Stimulated activated CD4-positive, alpha-beta T cell treated with anti-CD3 and anti-CD28 coated beads, Interleukin-12 subunit alpha, Interleukin-12 subunit beta, amount 100 ng/mL, for 4 hours (primary cell): ENCODE measurements at places on chromosomes 1 and 21.
A peak's percentile ranks its signal among the peaks of the same experiment; 100 is the strongest.

GRCh38 chr1:179061360-179062282 is 20.2 kb upstream of the TOR3A start:
- DNase-seq, result no peak

DNA sequence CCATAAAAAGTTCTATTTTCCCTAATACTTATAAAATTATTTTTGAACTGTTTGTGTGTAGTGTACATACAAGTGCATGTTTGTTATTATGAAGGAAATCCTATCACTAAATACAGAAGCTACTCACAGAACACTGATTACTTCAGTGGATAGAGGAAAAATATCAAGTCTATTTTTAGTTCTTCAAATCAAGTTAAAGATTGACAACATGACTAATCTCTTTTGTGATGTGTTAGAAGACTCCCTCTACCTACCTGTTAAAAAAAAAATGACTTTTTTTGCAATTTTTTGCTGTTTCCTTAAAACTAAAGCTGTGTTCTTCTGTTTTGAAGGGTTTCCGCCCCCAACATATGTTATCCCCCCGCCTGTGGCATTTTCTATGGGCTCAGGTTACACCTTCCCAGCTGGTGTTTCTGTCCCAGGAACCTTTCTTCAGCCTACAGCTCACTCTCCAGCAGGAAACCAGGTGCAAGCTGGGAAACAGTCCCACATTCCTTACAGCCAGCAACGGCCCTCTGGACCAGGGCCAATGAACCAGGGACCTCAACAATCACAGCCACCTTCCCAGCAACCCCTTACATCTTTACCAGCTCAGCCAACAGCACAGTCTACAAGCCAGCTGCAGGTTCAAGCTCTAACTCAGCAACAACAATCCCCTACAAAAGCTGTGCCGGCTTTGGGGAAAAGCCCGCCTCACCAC is 45.5 kb downstream of the NCF2 start:
- no peak for DNase-seq

- no peak for DNase-seq
Measured at GRCh38 chr1:234743791-234744611, 134.0 kb upstream of the IRF2BP2 start.

DNA sequence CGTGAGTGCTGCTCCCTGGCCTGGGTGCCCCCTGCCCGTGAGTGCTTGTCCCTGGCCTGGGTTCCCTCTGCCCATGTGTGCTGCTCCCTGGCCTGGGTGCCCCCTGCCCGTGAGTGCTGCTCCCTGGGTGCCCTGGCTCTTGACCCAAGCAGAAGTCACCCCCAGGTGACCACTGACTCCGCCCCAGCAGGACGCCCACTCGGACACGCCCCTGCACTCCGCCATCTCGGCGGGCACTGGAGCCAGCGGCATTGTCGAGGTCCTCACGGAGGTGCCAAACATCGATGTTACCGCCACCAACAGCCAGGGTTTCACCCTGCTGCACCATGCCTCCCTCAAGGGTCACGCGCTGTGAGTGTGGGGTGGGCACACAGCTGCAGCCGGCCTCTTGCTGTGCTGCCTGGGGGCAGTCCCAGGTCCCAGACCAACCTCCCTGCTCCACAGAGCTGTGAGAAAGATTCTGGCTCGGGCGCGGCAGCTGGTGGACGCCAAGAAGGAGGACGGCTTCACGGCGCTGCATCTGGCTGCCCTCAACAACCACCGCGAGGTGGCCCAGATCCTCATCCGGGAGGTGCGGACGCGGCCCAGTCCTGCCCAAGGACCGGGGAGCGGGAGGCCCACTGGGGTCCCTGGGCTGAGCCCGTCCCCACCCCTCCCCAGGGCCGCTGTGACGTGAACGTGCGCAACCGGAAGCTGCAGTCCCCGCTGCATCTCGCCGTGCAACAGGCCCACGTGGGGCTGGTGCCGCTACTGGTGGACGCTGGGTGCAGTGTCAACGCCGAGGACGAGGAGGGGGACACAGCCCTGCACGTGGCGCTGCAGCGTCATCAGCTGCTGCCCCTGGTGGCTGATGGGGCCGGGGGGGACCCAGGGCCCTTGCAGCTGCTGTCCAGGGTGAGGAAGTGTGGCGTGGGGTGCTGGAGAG is 3.9 kb upstream of the MMP23B start:
- DNase-seq, result no peak

DNA sequence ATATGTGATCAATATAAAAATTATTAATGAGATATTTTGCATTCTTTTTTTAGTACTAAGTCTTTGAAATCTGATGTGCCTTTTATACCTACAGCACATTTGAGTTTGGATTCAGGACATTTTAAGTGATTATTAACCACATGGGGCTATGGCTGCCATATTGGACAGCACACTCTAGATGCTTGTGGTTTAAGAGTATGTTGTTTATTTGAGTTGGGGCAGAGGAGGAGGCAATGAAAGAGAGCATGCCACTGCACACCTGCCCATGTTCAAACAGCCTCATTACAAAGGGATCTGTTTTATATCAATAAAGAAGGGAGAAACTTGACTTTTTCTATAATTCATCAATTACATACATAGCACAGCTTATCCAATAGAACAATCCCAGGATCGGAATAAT is 99.4 kb upstream of the EDEM3 start:
- DNase-seq, result no peak

- DNase-seq, result no peak
Measured at GRCh38 chr21:22235866-22236590, 1237.8 kb downstream of the NCAM2 start.

- DNase-seq, result no peak
Measured at GRCh38 chr1:197944485-197944884, 27.3 kb downstream of the LHX9 start.

DNA sequence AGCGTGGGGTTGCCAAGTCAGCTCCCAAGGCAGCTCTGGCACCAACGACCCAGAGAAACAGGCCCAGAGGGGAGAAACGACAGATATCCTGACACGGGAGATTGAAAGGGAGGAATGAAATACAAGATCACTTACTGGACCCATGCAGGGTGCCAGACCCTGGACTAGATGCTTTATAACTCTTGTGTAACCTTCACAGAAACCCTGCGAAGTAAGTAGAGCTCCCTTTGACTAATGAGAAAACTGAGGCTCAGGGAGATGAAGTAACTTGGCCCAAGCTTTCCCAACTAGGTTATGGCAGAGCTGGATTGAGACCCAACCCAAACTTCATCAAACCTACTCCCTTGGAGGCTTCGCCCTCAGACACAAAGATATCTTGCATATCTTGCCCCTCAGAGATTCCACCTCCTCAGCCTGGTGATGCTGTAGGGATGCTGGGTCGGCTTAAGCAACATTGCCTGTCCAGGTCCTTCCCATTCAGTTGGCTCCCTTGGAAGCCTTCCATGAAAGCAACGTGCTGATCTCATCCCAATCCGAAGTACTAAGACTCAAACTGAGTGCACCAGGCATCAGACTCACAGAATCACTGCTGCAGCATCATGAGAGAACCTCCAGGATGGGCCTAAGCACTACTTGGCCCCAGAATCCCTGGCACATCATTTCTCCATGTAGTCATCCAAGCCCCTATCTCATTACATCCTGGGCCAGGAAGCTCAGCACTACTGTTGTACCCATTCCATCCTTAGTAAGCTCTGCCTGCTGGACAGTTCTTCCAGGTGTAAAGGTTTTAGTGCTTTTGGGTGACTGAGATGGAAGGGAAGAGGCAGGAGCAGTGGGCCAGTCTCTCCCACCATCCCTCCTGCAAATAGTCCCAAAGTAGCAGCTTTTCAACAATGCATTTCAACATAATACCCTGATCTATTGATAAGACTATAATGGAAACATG is 1.1 kb upstream of the IGSF9 start:
- no peak for DNase-seq

- DNase-seq, result no peak
Measured at GRCh38 chr1:43129426-43129825, 42.7 kb downstream of the EBNA1BP2 start.

- DNase-seq, result no peak
Measured at GRCh38 chr21:34992736-34993398, 56.2 kb downstream of the RUNX1 start.

- DNase-seq, result no peak
Measured at GRCh38 chr1:38728585-38728908, 131.0 kb downstream of the RRAGC start.

- DNase-seq, result no peak
Measured at GRCh38 chr21:39037807-39038405, 145.3 kb downstream of the PSMG1 start.

- DNase-seq, result no peak
Measured at GRCh38 chr1:237171454-237172117, 129.6 kb downstream of the RYR2 start.

DNA sequence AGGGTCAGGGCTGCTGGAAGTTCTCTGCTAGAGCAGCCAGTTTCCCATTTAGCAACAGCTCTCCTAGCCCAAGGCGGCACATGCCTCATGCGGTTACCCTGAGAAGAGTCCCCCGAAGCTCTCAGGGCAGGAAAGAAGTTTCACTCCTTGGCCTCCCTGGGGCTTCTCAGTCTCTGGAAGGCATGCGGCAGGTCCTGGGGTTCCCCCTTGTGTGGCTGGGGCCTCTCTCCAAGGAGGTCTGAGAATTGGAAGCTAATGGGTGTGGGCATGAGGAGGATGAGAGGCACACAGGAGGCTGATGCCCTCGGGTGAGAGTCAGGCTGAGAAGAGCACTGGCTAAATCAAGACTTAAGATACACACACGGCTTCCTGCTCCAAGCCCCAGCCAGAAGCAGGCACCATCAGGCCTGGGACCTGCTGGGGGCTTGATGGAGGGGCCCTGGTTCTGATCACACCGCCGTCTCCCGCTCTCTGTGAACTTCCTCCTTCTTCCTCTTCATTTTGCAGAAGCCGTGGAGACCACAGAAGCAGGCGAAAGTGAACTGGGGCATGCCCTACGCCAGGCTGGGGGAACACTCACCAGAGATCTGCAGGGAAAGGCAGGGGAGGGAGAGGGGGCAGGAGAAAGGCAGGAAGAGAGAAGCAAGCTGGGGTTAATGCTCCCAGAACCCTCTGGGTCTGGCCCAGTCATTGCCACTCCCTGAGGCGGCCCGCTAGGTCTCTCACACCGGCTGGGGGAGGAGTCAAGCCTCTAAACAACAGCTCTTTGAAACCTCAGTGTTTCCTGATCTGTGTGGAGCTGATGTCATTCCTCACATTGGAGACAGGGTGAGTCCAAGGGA is 15.1 kb downstream of the BLACAT1 start:
- DNase-seq, result peak; percentile 55

DNA sequence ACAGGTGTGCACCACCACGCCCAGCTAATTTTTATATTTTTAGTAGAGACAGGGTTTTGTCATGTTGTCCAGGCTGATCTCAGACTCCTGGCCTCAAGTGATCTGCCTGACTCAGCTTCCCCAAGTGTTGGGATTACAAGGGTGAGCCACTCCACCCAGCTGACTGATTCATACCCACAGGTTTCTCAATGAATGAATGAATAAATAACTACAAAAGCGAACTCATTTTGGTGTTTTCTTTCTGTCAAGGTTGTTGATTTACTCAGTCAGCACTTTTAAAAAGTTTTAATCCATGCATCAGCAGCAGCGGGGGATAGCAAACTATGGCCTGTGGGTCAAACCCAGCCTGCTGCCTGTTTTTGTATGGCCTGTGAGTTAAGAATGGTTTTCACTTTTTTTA is 217.5 kb downstream of the FAF1 start:
- no peak for DNase-seq

DNA sequence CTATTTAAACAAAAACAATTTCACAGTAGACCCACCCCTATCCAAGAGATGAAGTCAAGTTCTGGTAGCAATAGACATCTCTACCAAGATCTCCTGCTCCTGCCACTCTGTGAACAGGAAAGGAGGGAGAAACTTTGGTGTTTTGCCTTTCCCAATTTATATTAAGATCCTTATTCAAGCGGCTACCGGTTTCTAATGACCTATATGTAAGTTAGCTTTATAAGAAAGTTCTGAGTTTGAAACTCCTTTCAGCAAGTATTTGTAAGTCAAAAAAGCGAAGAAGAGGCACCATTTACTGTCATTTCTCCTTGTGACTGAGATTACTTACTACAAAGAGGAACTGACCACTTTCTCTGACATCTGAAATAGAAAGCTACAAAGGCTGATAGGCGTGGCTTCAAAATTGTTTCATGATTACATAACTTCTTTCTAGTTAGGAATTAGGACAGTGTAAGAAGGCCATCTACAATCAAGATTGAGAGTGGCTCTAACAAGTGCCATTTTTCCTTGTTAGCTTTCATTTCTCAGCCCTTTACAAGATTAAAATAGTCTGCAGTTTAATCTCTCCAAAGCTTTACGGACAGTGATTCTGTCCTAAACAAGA is at the start of gene MNDA:
TSS of gene MNDA (plus strand) at position 448 of the 604 bp plus-strand sequence. CDS start 10,803 bp downstream, outside the sequence.
- no peak for DNase-seq

- no peak for DNase-seq
Measured at GRCh38 chr1:184407816-184408510, 21.1 kb downstream of the C1orf21 start.

- no peak for DNase-seq
Measured at GRCh38 chr1:185646202-185646683, 87.9 kb upstream of the HMCN1 start.

DNA sequence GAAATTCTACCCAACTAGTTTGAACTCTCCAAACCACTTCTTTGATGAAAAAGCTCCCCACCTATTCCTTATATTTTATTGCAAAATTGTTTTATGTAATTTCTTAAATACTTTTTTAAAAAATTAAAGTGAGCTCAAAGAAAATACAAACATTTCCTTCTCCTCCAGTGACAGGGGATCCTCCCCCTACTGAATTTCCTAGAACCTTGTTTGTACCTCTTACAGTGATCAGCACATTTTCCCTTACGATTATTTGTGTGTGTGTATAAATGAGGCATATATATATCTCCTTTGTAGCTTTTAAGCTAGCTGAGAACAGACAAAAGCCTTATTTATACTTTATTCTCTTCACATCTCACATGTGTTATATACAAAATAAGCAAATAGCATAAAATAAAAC is 44.4 kb downstream of the VAV3 start:
- no peak for DNase-seq

GRCh38 chr1:164961715-164962114 is 394.8 kb downstream of the LMX1A start:
- DNase-seq, result no peak

DNA sequence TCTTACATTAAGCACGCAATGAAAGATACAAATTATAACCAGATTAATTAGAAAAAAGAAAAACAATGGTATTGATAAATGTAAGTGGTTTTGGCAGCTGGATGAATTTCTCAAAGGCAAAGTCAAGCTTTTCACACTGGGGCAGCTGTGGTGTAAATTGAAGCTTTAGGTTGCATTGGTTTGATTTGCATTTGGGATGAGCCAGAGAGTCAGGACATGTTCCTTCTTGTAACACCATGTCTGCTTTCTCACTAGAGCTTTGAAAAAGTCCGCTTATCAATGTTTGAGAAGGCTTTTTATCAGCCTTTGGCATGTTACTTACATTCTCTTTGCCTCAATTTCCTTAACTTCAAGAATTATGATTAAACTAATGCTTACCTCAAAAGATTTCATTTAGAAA is 173.9 kb downstream of the GPATCH2 start:
- DNase-seq, result no peak

GRCh38 chr1:67544921-67545320 is 114.7 kb upstream of the SERBP1 start:
- DNase-seq, result no peak

- DNase-seq, result no peak
Measured at GRCh38 chr1:85033221-85033620, 15.1 kb downstream of the MCOLN3 start.
